ENCODE measurements at places on chromosomes 3 and 15.
A peak's percentile ranks its signal among the peaks of the same experiment; 100 is the strongest.

GRCh38 chr3:30309961-30310954 lies 296.1 kb upstream of the TGFBR2 start:
- DNase-seq = no peak

- DNase-seq = no peak
These were observed 3.0 kb downstream of the BUB1B start for GRCh38 chr15:40163657-40164416.

DNA sequence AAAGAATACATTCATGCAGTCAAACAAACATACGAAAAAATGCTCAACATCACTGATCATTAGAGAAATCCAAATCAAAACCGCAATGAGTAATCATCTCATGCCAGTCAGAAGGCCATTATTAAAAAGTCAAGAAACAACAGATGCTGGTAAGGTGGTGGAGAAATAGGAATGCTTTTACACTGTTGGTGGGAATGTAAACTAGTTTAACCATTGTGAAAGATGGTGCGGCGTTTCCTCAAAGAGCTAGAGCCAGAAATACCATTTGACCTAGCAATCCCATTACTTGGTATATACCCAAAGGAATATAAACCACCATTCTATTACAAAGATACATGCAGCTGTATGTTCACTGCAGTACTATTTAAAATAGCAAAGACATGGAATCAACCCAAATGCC lies 330.4 kb downstream of the EDEM1 start:
- no peak for DNase-seq

DNA sequence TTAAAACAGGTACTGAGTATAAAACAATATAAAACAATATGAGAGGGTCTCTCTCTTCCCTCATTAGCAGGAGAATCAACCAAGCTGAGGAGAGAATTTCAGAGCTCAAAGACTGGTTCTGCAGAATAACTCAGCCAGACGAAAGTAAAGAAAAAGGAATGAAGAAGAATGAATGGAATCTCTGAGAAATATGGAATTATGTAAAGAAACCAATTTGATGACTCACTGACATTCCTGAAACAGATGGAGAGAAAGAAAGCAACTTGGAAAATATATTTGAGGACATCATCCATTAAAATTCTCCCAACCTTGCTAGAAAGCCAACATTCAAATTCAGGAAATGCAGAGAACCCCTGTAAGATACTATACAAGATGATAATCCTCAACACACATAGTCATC lies 630.9 kb downstream of the PYDC2 start:
- no peak for DNase-seq

- peak; percentile 13 for DNase-seq
These were observed 51.1 kb downstream of the CGNL1 start for GRCh38 chr15:57427367-57427821.

GRCh38 chr15:94856267-94856854 lies 625.0 kb downstream of the MCTP2 start:
- no peak for DNase-seq

GRCh38 chr3:129824926-129825541 lies 68.5 kb downstream of the TMCC1 start:
- no peak for DNase-seq

DNA sequence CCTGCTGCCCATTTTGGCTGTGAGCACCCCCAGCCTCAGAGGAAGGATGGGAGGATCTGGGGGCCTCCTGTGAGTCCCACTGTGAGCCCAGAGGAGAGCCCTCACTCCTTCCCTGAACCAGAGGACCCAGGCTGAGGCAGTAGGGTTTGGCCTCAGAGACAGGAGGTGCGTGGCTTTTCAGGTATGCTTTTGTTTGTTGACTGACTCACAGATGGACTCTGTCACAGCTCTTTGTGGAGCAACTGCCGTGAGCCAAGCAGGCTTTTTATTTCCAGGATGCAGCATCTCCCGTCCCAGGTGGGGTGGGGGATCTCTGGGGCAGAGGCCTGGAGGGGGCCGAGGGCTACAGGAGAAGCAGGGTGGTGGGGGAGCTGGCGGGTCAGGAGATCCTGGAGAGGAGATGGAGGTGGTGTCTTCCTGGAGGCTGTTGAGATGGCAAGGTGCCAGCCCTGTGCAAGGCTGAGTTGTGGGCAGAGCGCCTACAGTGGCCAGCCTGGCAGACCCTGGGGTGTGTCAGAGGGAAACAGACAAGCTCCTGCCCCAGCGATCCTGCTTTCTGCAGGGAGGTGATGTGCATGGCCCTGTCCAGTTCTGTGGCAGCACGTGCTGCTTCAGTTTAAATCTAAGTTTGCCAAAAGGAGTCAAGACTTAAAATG lies 24.0 kb downstream of the PLXNA1 start:
- DNase-seq = no peak

GRCh38 chr3:117305681-117306080 lies 596.1 kb downstream of the TUSC7 start:
- DNase-seq = no peak

- no peak for DNase-seq
These were observed 53.3 kb downstream of the FAM174B start for GRCh38 chr15:92602267-92602593.

- DNase-seq = no peak
These were observed 80.6 kb downstream of the OCA2 start for GRCh38 chr15:28018291-28019044.
